ENCODE measurements at places on chromosomes 3 and 15.
A peak's percentile ranks its signal among the peaks of the same experiment; 100 is the strongest.

GRCh38 chr3:143063018-143063417, 56.6 kb upstream of the CHST2 start:
- DNase-seq = no peak

DNA sequence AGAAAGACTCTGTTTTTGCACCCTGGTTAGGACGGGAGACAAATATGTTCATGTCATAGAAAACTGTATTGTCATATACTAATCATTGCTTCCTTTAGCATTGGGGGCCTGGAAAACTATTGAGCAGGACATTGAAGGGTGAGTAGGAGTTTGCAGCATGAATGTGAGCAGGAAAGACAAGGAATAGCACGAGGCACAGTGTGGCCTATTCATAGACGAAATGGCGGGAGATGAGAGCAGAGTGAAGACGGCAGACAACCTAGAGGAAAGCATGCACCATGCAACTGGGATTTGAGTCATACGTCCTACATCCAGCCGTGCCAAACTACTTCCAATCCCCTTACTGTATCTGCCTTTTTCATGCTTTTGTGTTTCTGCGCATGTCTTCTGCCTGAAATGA, 508.1 kb downstream of the NTRK3 start:
- DNase-seq = no peak

- DNase-seq = no peak
Measured at GRCh38 chr3:153008226-153008625, 153.8 kb upstream of the RAP2B start.

- no peak for DNase-seq
Measured at GRCh38 chr3:112437146-112438022, 61.9 kb downstream of the BTLA start.

DNA sequence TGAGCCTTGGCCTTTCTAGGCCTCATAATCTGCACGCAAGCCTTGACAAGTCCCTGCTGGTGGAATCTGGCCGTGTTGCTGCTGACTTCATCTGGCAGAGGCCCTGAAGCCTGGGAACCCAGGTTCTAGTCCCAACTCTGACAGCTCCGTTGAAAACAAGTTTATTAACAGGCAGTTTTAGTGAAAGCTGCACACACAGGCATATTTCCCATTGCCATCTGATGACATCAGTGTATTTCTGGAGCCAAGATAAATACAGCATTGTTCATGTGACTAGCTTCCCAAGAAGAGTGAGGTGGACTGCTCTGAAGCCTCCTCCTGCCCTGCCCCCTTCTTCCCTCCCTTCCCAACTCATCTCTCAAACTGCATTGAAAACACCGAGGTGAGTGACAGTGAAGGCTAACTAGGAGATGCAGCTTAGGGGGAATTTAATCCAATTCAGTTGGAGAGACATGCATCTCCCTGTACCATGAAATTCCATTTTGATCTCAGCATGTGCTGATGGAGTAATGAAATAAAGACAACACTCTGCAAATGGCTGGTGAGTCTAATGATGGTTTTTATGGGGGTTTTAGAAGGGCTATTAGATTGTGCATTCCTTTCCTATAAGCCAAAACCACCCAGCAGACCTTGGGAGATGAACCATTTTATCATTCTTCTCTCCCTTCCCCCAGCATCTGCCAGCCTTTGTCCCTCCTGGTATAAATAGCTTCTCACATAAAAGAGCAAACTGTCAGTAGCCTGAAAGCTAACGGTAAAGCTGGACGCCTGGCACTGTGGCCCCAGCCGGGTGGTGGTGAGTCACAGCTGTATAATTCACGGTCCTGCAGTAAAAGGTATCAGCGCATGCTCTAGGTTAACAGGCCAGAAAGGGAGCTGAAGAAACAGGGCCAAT, 38.0 kb downstream of the PRICKLE2 start:
- peak; percentile 94 for DNase-seq

GRCh38 chr15:26875476-26875850, 8.6 kb downstream of the GABRA5 start:
- no peak for DNase-seq

DNA sequence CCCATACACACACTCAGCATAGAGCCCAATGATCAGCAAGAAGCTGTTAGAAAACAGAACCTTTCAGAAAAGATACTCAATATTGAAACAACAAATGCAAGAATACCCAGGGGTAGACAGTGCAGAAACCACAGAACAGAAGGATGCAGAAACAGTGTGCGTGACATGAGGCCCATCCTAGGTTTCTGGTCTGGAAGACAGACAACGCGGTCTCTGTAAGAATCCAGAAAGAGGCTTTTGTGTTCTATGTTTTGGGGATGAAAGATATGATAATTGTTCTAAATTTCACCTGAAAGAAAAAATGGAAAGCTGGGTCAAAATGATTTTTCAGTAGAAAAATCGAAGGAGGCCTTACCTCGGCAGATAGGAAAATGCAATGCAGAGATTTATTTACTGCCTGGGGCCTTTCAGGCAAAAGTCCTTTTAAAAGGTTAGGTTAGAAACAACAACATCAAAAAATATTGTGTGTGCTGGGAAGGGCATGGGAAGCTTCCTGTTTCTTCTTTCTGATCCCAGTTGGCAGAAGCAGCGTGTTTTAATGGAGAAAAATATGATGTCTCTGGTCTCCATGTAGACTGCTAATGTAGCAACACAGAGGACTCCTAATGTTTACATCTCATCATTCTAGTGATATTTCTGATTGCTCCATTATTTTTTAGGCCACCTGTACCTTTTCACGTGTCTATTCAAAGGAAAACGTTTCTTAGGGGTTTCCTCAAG, 17.0 kb downstream of the SYNM start:
- DNase-seq = no peak

GRCh38 chr3:172066880-172067796, 27.8 kb downstream of the FNDC3B start:
- no peak for DNase-seq

GRCh38 chr15:101332061-101332467, 37.0 kb upstream of the SNRPA1 start:
- no peak for DNase-seq

DNA sequence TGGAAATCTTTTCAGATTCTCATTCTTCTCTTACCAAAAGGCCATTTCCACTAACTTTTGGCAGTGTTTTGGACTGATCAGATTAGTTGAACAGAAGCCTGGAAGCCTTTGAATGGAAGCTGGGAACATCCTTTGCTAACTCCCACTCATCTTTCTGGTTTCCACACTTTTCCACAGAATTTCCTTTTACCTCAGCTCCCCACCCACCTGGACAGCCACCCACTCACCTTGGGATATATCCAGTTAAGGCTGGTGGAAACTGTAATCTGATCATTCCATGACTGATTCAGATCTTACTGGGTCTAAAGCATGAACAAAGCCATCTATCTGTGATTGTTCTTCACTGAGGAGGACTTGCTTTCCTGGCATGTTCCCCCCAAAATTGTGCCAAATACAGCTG, 119.5 kb downstream of the CCNL1 start:
- no peak for DNase-seq

DNA sequence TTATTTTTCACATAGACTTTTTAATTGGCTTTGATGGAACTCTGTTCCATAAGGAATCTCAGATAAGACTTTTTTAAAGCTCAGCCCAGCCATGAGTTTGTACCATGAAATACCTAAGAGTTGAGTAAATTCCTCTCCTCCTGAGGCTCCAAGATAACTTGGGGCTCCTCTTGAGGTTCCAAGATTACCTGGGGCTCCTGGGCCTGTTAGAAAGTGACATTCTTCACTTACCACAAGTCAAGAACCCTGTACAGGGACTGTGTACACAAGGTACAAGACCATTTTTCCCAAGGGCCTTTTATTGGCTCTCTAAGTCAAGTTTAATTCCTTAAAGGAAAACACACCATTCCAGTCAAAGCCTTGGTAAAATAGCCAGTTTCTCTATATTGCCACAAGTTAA, 111.3 kb upstream of the PRR20G start:
- no peak for DNase-seq

GRCh38 chr15:28873585-28874190, 12.1 kb upstream of the APBA2 start:
- no peak for DNase-seq

DNA sequence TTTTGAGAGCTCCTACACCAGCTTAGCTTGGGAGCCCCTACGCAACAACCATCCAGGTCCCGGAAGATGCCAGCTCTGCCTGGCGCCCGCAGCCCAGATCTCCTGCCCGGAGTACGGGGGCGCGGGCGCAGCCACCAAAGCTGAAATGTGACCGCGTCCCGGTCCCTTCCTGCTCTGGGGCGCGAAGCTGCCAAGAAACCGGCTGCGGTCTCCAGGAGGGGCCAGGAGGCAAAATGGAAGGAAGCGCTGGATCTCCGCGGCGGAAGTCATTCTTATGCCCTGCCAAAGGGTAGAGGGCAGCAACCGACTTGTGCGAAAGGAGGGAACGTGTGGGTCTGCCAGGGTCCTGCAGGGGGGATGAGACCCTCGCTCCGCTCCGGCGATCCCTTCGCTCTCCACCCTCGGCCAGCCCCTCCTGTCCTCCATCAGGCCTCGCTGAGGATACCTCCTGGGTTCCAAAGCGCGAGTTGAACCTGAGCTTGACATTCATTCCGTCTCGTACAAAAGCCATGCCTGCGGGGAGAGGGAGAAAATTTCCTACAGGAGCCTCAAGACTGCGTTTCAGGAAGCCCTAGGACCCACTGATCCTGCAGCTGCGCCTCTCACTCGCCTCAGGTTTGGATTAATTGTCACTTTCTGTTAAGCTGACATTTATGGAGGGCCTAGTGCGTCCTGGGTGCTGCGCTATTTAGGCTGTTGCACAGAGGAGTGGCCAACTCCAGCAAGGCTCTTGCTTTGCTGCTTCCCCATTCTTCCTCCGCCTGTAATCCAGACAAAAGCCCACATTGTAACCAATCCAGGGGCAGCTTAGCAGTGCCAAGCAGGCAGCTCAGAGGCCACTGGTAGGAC, 98.3 kb upstream of the VGLL3 start:
- no peak for DNase-seq

- DNase-seq = no peak
Measured at GRCh38 chr3:29936054-29936453, 655.2 kb downstream of the RBMS3 start.

GRCh38 chr15:79973456-79974195, 2.6 kb upstream of the BCL2A1 start:
- DNase-seq = no peak

DNA sequence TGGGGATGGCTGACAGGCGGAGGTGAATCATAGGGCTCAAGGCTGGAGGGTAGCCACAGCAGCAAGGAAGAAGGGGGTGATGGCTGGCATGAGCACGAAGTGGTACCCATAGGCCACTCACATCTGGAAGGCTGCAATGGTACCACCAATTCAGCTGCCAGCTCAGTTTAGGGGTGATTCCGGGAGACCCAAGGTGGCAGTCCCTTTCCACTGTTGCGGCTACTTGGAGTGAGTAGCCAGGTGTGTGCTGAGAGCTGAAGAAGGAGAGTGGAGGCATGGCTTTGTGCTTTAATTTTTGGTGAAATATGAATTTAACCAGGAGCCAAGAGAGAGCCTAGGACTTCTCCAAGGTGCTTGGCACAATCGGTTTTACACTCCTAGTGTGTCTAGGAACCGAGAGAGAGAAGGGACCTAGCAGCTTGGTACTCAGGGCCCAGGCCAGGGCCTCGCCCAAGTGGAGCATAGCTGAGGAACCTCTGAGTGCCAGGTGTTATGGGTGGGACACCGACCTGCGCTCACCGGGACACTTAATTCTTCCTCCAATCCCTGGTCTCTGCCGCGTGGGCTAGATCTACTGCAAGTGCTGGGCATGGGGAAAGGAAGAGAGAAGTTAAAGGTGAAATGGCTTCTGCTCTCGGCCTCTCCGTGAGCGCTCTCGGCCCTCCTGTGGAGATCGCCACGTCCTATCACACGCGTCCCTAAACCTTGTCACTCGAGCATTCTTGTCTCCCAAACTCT, 32.2 kb upstream of the POLG start:
- DNase-seq = no peak

DNA sequence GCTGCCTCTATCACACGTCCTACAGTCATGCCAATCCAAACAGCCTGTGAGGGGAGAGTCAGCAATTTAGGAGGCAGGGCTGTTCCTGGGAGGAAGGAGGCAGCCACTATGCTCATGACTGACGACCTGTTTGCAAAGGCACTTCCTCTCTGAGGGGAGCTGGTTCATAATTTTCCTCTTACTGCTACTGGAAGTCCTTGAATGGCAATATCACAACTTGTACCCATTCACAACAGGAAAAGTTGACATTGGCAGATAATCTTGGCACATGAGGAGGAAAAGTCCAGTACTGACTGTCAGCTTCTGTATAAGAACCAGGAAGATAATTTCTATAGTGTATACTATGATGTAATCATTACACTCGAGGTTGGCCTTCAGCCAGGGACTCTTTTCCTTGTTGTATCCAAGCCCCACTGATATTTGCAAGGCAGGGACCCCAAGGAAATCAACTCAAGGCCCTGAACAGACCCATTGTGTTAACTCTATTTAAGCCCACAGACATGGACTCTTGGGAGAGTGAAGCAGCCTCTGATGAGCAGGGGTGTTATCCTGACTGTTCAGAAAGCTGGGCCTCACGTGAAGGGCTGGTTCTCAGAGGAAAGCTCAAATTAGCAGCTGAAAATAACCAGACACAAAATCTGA, 267.3 kb upstream of the ADAMTS9 start:
- DNase-seq = no peak

DNA sequence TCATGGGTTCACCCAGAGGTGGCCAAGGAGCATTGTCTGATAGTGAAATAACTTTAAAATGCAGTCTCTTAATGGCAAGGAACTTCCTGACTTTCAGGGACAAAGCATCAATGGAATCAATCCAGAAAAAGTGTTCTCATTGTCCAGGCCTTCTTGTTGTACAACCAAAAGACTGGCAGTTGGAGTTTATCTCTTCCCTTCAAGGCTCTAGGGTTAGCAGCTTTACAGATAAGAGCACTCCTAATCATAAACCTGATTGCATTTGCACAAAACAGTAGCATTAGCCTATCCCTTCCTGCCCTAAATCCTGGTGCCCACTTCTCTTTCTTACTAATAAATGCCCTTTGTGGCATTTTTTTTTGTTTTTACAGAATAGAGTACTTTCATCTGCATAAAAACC, 43.3 kb upstream of the VIPR1 start:
- no peak for DNase-seq

GRCh38 chr15:77437264-77437663, 16.6 kb downstream of the HMG20A start:
- DNase-seq = no peak

GRCh38 chr3:52600258-52600657, 63.9 kb downstream of the UQCC5 start:
- no peak for DNase-seq

- DNase-seq = no peak
Measured at GRCh38 chr3:42763021-42763420, 10.0 kb downstream of the CCDC13 start.

- no peak for DNase-seq
Measured at GRCh38 chr15:57403566-57404325, 27.4 kb downstream of the CGNL1 start.

DNA sequence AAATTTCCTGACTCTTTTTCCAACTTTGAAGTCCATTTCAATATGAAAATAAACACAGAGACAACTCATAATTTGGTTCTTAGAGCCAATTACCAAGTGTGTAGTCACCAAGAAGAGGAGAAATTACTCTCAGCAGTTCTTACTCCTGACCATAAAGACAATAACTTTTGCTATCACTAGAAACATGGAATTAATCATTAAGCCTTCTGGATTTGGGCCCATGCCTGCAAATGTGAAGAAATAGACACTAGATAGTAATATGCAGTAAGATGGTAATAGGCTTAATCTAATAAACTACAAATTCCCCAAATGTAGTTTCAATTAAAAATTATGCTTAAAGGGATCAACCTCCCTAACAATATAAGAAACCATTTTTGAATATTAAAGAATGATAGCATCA, 185.1 kb upstream of the AGTR1 start:
- DNase-seq = no peak

- DNase-seq = no peak
Measured at GRCh38 chr3:151818361-151818760, 4.4 kb downstream of the AADAC start.

- DNase-seq = no peak
Measured at GRCh38 chr3:114714957-114715460, 421.2 kb downstream of the TIGIT start.
